Aorta (tissue), 5 donors: ENCODE measurements at places on chromosomes 1 and 21. TPM values are rescaled to one million over a fixed set of nuclear protein-coding genes. Genes with fewer than 3 reads are reported as not detected.
A peak's percentile ranks its signal among the peaks of the same experiment; 100 is the strongest.

The AVPR1B gene
- not detected for total RNA-seq

The SELENBP1 gene
- total RNA-seq = 24.5 TPM

The FCAMR gene
- total RNA-seq = not detected

The OR2T33 gene
- not detected for total RNA-seq

The TBX15 gene
- total RNA-seq = 2.3 TPM

DNA sequence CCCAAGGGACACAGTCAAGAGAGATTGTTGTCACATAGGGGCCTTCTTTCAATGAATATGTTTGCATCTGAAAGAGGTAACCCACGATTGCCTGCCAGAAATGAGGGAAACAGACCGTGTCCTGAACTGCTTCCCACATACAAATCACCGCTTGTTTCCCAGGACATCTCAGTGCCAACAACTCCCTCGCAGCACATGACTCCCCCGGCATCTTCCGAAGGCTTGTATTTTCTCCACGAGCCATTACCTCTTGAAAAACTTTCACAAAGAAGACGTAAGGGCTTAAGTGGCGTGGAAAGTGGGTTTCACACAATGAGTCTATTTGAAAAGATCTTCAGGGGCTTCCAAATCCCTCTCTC, 31.6 kb upstream of the PDE9A start:
- no peak for DNase-seq

DNA sequence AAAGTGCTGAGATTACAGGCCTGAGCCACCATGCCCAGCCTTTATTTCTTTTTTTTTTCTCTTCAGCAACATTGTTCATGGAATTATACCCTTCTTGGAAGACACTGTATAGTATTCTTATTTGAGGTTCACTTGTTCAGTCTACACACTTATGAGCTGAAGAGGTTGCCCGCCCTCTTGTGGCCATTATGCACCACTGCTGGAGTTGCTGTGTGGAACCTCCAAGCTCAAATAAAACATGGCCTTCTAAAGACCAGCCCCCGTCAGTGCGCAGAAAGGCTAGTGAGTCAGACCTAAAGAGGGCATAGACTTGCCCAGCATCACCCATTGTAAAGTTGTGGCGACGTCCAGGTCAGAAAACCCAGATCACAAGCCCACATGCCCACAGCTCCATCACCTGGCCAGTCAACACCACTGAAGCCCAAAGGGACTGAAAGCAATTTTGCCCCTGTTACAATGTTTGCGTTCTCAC, 20.4 kb downstream of the LURAP1 start:
- DNase-seq = peak; percentile 83

GRCh38 chr1:108679586-108680213, 12.4 kb upstream of the PRPF38B start:
- no peak for DNase-seq

DNA sequence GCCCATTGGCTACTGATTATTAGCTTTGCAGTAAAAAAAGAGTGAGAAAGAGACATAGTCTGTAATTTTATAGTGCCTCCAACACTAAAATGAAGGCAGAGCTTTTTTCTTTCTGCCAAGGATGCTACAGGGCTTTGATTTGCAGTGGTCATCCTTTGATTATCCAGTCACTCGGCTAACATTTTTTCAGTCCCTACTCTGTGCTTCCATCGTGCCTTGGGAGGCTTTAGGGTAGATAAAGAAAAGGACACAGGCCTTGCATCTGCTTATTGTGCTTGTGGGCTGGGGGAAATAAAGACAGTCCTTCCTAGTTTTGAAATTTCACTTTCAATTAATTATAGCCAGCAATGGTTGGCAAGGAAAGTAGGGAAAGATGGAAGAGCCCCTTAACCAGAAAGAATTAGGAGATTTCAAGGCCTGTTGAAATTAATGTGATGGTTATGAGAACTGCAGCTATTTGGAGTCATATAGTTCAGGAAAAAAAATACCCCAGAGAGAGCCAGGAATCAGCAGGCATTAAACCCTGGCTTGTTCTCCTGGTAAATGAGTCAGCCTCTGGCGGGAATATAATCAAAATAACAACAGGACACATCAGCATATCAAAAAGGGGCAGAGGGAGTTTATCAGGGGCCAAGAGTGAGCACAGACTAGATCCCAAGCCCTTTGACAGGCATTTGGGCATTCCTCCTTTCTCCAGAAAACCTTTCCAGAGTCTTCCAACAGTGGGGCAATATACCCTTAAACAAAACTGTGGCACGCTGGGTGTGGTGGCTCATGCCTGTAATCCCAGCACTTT, 27.4 kb downstream of the CACHD1 start:
- DNase-seq = no peak

DNA sequence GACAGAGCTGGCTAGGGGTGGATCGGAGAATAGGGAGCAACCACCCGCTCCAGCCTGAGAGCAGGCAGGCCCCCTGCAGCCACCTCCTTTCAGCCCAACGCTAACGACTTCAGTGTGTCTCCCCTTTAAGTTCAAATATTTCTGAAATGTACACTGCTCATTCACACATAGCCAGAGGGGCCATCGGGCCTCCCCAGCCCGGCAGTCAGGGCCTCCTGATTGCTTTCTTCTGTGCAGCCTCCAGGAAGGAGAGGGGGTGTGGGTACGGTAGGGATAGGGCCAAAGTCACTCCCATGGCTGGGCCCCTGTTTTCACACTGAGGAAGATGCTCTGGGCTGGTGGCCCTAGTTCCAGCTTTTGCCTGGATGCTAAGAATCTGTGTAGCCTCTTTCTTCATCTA, 64.8 kb downstream of the EPHB2 start:
- DNase-seq = no peak

DNA sequence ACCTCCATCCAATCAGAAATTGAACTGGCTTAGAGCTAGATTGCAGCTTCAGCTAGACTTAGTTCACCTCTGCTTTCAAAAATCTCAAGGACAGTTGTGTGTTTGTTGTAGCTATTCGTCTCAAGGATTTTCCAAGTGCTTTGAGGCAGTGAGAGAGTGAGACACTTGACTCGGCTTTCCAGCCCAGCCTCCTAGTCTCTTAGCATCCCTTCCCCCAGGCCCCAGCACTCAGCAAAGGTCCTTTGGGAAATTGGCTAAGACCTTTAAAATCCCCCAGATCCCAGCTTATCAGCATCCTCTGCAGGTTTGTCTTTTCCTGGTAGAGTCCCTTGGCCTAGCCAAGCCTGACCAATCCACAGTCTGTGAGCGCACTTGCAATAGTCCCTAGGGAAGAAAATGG, 47.9 kb upstream of the PROX1 start:
- DNase-seq = no peak

DNA sequence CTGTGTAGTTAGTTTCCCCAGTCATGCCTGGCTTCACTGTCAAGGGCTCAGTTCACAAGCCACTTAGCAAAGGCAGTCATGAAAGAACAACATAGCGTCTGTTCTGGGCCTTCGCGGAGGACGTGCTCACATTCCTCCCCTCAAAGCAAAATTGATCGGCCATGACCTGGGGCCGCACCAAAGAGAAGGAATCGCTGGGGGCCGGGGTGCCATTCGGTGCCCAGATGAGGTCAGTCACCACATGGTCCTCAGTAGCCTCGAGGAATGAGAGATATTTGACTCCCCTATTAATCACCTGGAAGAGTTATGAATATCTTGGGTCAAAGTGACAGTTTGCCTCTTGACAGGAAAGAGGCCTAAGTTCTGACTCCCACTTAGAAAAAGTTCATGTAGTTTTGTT, 251.1 kb upstream of the JUN start:
- no peak for DNase-seq

GRCh38 chr1:117606649-117607430, 992 bp downstream of the TENT5C start:
- peak; percentile 72 for DNase-seq

GRCh38 chr1:53460666-53461322, 1.6 kb downstream of the DMRTB1 start:
- no peak for DNase-seq

DNA sequence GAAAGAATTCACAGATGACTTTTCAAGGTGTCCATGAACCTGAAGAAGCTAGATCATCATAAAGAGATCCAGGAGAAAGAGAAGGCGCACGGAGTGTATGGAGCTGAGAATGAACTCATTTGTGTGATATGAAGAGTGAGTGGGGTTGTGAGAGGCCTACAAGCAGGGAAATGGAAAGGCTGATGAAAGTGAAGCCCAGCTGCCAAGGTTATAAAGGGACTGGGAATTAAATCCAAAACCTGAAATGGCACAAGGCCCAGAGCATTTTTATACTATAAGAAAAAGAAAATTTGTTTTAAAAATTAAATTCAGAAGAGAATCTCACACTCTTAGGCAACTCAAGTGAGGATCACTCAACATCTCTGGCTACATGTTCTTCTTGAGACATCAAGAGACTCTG, 43.4 kb downstream of the HSD3B1 start:
- DNase-seq = no peak

GRCh38 chr1:222104694-222105392, 363.0 kb upstream of the DUSP10 start:
- DNase-seq = no peak

DNA sequence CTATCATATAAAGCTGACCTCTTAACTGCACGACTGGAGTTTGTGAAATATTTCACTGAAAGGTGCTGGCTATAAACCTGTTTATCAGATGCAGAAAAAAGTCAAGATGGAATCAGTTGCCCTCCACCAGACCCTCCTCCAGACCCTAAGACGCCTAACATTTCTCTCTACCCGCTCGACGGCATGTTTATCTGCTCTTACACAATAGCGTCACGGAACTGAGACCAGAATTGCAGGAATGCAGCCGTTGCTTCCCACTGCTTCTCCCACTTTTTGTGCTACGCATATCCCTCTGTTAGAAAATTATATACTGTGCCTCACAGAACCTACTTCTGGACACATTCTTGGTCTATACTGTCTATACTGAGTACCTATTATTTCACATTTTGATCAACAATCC, 28.2 kb upstream of the FAM131C start:
- peak; percentile 48 for DNase-seq

DNA sequence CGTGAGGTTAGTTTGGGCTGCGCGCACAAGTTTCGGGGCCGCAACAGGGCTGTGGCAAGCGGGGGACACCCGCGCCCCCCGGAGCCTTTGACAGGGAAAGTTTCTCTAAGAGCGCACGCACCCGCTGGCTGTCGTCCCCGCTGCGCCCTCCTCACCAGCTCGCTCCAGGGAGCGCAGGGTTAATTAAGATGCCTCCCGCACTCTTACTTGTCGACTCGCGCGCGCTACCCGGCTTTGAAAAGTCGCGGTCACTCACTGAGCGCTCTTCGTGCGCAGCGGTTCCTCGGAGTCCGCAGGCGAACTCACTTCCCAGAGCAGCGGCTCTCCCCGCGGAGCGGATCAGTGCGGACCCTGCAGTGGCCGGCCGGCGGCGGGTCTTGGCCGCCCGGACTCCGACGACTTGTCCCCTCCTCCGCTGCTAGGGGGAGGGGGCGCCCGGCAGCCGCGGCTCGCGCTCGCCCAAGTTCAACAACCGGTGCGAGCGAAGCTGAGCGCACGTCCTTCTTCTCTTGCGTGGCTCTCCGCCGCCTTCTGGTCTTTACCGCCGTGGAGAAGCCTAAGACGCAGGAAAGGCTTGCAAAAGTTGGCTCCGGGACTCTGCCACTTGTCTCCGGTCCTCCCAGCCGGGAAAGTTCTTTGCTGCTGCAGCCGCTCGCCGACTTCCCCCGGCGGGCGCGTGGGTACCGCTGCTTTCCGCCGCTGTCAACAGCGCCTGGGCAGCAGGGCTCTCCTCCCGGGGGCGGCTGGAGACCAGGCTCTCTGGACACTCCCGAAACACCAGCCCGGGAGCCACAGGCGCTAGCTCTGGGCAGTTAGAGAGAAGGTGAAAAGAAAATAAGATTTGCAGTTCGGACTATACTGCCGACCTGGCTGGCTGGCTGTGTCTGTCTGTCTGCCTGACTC, 506 bp downstream of the JUN start:
- DNase-seq = peak; percentile 82
